ENCODE measurements at places on chromosomes 12 and 14.

DNA sequence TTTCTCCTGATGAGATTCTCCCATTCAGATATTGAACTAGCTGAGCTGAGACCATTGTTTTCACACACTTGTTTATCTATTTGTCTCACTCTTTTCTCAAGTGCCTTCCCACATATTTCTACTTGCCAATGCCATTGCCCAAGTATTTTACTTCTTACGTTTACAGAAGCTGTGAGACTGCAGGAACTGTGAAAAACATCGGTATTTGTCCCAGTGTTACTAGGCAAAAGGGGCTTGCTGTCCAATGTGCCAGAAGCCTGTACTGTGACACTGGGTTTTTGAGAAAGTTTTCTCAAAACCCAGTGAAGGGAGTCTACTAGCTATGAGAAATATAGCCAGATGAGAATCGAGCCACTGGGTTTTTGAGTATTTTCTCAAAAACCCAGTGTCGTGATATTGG lies 37.5 kb downstream of the WDR20 start:
- DNase-seq, result no peak

- no peak for DNase-seq
Observed at GRCh38 chr12:3571724-3572123, 80.7 kb downstream of the PRMT8 start.

DNA sequence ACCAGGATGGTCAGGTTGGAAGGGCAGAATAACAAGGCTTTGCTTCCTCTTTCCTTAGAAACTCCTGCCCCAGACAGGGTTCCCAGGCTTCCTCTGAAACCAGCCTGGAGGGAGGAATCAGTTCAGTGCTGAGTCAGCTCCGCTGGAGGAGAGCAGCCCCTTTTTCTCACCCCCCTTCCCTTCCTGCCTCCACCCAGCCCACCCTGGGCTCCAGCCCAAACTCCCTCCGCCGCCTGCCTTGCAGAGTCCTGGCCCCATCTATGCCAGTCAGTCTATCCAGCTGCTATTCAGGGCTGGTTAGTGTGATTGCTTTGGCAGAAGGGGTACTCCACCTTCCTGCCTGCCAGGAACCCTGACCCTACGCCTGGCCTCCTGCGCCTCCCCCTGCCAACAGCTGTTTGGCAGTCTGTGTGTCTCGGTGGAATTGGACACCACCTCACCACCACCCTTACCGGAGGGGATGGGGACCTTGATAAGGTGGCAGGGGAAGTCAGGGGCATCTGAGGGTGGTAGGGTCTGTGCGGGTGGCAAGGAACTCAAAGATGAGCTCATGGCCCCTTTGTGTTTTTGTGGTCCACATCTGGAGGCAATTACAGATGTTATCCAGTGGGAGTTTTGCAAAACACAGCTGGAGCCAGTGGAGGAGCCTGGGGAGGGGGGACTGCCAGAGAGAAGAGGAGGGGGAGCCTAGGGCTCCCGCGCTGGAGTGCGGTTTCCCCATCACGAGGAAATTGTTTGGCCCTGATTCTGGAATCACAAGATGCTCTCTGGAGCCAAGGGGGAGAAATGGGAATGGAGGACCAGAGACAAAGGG lies 12.2 kb downstream of the MMP14 start:
- DNase-seq, result peak; percentile 58

DNA sequence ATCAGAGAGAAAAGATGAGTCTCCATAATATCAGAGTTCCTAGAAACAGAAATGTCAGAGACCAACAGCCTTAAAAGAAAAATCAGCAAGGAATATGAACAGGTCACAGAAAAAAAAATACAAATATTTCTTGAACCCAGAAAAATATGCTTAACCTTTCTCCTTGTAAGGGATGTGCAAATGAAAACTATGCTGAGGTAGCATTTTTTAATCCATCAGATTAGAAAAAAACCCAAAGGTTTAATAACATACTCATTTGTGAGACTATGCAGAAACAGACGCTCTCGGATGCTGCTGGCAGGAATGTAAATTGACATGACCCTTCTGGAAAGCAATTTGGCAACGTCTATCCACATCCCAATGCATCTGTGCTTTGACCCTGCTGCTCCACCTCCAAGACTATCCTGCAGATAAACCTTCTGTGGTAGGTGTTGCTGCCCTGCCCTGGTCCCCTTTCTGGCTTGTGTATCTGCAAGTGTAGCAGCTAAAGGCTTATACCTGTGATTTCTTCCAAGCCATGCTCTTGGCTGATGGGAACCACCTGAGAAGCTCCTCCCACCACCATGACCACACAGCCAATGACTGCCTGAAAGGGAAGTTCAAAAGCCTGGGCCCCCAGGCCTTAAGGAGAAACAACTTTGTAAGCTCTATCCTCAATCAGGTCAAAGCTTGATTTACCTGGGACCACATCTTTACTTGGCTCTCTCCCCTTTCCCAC lies 49.4 kb downstream of the LTBP2 start:
- no peak for DNase-seq

- DNase-seq, result no peak
Observed at GRCh38 chr12:10365696-10366405, 24.0 kb downstream of the KLRK1 start.

DNA sequence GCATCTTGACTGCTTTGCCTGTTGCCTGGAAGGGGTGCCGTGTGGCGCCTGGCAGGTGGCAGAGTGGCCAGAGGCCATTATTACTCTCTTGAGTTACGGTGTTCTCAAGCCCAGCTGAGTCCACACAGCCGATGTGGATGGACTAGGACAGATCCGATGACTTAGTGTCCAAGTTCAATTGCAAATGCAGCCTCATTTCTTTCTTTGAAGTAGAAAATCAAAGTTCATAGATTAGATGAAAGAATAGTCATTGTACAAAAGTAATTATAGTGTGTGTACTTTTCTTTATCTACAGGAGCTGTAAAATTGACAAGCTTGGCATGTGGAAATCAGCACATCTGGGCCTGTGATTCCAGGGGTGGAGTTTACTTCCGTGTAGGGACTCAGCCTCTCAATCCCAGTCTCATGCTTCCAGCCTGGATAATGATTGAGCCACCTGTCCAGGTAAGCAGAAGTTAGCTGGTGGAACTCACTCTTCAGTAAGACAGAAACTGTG lies 44.7 kb downstream of the ANKRD9 start:
- DNase-seq, result no peak

DNA sequence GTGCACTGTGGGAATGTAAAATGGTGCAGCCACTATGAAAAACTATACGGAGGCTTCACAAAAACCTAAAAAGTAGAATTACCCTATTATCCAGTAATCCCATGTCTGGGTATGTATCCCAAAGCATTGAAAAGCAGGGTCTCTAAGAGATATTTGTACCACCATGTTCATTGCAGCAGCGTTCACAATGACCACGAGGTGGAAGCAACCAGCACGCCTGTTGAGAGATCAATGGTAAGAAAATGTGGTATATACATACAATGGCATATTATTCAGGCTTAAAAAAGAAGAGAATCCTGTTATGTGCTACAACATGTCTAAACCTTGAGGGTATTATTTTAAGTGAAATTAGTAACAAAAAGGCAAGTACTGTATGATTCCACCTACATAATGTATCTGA lies 910 bp upstream of the NOPCHAP1 start:
- DNase-seq, result no peak

- no peak for DNase-seq
Observed at GRCh38 chr12:50411051-50411660, 10.5 kb downstream of the LARP4 start.

DNA sequence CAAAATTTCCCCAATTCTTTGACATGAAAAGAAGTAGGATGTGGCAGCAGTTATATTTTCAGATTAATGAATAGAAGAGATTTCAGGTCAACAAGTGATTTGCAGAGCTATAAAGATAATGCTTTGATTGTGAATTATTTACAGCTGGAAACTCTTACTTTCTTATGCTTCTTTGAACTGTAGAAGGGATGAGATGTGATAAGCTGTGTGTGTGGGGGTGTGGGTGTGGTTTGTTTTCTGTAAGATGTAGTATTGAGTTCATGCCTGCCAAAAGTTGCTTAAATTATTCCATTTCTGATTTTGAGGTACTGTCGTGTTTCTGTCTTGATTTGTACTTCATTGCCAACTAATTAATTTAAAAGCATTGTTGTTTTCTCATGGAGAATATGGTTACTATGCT lies 22.7 kb downstream of the AEBP2 start:
- DNase-seq, result no peak

- DNase-seq, result no peak
Observed at GRCh38 chr14:52327374-52328226, 13.5 kb downstream of the PTGER2 start.

DNA sequence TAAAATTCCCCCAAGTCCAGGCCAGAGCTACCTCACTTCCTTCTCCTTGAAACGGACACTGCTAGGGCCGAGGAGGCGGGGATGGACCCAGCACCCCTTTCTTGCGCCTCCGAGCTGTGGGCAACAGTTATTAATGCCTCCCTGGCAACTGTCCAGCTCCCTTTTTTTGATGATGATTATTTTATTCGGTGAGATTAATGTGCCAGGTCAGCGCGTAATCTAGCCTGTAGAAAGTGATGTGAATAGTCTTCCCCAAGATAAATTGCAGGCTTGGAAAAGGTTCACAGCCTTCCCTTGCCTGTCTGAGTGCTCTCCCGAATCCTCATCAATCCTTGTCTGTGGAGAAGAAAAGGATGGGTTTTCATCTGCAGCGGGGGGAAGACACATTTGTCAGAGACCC lies 54.3 kb downstream of the RNFT2 start:
- no peak for DNase-seq

DNA sequence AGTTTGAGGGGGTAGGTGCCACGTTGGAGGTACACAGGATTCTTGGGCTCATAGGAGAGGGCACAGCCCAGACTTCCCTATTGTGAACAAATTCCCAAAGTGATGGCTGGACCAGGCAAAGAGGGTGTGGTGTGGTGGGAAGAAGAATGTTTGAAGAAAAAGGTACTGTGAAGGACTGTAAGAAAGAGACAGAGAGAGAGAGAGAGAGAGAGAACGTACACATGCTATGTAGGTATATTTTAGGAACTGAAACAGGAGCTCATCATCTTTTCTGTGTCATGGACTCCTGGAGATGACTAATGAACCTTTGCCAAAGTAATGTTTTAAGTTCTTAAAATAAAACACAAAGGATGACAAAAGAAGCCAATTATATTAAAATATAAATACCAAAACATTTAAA lies 24.5 kb downstream of the SLC17A8 start:
- no peak for DNase-seq

GRCh38 chr12:54024127-54024526 lies 4.1 kb upstream of the HOXC6 start:
- DNase-seq, result no peak

DNA sequence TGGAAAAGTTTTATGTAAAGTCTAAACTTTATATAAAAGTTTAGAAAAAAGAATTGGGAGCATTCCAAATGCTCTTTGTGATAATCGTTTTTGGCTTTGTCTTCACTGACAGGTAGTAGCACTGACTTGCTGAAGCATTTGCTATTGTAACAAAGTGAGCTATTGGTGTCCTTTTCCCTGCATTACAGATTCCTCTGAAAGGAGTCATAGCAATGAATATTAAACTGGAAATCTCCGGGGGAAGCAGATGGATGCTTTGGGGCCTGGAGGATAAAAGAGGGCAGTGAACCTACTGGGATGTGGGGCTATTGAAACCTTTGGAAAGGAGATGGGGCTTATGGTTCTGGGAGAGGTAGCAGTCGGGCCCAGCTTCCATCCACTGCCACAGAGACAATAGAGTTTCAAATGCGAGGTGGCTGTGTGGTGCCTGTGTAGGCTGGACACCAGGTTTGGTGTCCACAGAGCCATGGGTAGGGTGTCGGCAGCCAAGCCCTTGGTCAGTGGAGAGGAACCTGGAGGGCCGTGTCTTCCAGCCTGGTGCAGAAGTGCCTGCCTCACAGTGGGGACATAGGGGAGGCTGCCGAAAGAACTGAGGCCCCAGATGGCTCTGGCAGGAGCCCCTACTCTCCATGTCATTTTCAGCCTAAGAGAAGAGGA lies 10.1 kb downstream of the GSG1 start:
- no peak for DNase-seq

- no peak for DNase-seq
Observed at GRCh38 chr12:120229487-120230325, 28.8 kb upstream of the RPLP0 start.

GRCh38 chr14:106506881-106507305 lies 980.5 kb downstream of the TMEM121 start:
- DNase-seq, result no peak

- DNase-seq, result peak; percentile 15
Observed at GRCh38 chr12:120628919-120629318, 11.5 kb upstream of the CABP1 start.

Measured in NCI-H2171 treated with DMSO at 0.1 percent for 48 hours (cell line).